ENCODE measurements at places on chromosomes 16 and 17.

GRCh38 chr17:46190763-46191162, 2.5 kb downstream of the KANSL1 start:
- DNase-seq, result no peak

- DNase-seq, result peak; percentile 37
Measured at GRCh38 chr17:2745317-2746037, 4.0 kb downstream of the CCDC92B start.

- no peak for DNase-seq
Measured at GRCh38 chr17:6523330-6523729, 33.0 kb downstream of the PITPNM3 start.

- peak; percentile 35 for DNase-seq
Measured at GRCh38 chr17:40268141-40268712, 19.5 kb upstream of the CDC6 start.

Data from putamen (tissue), 1 donor.